ENCODE measurements at places on chromosomes 5 and 9.

DNA sequence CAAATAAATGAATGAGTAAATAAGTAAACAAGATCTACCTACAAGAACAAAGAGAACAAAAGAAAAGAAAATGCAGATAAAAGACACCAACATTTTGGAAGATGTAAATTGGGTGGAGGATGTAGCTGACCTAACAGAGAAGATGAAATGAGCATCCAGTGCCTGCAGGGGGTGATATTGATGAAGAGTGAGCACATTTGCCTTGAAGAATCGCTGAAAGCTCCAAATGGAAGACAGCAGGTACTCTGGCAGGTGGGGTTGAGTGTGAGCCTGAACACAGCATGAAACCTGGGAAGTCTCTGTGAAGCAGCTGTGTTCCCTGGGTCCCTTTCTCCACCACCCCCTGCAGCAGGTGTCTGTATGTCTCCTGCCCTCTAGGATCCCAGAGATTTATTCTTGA lies 125.6 kb downstream of the NXNL2 start:
- DNase-seq, result peak; percentile 25

GRCh38 chr5:145673786-145674185 lies 161.4 kb downstream of the PRELID2 start:
- no peak for DNase-seq

DNA sequence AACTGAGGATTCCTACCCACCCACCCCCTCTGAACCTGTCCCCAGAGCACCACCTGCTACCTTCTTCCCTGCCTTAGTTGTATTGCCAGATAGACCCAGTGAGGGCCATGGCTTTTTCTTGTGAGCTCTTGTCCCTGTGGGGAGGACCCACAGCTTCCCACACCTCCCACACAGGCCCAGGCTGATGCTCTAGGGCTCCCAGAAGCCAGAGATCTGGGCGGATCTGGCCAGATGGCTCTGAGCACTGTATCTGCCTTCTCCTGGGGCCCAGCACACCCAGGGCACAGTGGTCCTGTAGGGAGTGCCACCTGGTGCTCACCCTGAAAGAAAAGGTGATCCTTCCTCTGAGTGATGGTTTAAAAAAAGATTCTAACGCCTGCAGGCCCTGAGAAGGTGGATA lies 131.7 kb downstream of the DAB2IP start:
- DNase-seq, result no peak

DNA sequence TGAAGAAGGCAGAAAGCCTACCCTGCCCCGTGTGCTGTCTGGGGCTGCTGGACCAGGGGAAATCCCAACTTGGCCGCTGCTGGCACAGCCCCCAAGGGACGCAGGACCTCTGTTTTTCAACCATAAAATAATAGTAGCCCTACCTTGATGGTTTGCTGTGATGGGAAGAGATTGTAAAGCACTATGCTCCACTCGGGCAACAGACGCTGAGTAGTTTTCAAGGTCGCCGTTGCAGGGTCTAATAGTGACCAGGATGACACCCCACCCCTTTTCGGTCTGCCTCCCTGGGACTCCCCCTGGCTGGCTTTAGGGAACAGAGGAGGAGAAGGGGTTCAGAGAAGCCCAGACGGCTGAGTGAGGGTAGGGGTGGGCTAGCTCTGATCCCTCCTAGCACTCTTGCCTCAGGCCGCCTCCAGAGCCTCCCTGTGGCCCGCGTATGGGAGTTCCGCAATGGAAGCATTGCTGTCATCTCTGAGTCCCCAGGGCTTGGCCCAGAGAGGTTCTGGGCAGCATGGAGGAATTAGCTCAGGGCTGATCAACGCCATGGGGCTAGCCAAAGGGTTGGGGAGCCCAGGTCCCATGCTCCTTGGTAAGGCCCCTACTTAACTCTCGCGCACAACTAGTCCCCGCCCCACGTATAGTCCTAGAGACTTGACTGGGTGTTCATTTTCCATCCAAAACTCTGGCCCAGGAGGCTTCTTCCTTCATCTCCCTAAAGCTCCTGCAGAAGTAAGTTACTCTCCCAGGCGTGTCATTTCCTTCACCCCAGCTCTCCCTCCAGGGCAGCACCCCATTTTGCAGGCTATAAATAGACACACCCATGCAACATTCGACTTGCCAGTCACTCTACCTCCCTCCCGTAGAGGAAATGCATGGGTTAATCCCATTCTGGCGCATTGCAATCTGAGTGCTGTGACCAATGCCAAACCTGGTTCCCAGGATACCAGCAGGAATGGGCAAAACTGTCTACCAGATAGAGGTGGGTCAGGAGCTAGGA lies 1.1 kb upstream of the IRF1 start:
- DNase-seq, result no peak

DNA sequence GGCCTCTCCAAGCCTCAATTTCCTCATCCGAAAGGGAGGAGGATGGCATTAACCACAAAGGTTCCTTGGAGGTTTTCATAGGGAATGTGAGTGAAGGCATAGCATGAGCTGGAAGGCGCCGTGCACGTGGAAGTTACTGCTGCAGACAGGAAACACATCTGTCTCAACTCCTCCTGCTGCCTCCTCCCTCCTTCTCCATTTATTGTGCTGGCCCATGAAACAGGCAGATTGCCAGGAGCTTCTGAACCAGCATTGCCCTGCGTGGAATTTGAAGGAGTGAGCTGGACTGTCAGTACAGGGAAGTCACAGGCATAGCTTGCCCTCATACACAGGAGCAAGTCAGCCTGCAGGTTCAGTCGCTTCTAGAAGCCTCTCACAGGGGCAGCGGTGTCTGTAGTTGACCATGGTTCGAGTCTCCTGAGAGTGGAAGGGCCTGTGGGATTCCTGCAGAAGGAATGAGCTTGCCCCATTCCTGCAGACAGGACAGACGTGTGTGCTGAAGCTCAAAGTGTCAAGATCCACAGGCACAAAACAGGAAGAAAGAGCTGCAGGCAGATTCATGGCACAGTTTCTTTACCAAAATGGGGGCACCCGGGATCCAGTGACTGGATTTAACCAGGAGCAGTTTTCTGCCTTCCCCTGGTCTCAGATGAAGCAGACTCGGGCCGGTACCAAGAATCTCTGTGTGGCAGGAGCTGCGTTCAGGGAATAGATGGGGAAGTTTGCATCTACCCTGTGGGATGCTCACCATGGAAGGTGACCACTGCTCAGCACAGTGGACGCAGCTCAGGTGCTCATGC lies 48.7 kb upstream of the CTSL start:
- no peak for DNase-seq

DNA sequence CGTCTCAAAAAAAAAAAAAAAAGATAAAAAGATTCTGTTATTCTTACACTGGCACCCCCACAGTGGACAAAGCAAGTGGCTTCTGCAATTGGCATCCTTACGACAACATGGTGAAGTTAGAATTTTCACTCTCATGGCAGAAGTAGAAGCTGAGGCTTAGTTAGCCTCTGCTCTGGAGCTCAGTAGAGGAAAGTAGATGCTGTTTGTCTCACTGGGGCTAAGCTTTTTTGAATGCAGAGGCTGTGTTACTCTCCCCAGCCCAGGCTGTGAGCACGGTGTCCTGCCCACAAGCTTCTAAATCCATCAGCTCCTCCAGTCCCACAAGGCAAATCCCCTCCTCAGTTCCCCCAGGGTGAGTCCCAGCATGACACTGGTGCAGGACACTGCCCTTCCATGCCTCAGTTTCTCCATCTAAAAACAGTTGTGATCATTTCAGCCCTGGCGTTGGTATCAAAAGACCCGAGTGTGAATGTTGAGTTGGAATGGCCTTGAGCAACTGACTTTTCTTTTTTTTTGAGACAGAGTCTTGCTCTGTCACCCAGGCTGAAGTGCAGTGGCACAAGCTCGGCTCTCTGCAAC lies 22.6 kb upstream of the PHF19 start:
- DNase-seq, result no peak

- DNase-seq, result peak; percentile 86
These were observed 507.8 kb upstream of the MPDZ start for GRCh38 chr9:13787234-13787833.

- no peak for DNase-seq
These were observed 180.5 kb upstream of the CLINT1 start for GRCh38 chr5:158039441-158039840.

GRCh38 chr5:143886651-143887638 lies 75.0 kb downstream of the HMHB1 start:
- DNase-seq, result peak; percentile 88

DNA sequence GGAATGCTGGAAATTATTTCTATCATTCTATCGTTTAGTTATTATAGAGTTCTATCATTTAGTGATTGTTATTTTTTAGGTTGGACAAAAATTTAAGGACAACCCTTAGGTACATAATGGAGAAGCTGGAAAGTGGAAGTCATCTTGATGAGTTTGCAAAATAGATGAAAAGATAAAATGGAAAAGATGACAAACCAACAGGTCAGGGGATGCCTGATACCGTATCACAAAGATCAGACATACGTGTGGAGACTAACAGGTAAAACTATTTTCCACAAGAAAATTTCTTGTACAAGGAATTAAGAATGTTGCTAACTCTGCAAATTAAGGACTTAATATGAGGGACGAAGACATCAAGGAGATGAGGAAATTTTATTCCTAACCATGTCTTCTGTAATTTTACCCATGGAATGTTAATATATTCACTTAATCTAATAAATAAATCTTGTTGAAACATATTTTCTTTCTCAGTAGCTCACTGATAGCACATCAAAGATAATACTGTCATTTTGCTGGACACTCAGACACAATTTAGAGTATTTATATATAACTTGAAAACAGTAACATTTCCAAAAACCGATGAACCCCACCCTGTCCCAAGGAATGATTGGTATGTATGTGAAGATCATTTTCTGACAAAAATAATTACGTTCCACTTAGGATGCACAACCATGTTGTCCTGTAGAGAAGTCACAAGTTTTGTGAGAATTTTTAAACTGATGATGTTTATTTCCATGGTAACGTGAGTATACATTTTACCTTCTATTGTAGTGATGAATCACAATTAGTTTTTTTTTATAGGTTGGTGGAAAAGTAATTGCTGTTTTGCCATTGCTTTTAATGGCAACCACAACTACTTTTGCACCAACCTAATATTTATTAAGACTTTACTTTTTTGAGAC lies 2.6 kb downstream of the LURAP1L start:
- DNase-seq, result no peak

DNA sequence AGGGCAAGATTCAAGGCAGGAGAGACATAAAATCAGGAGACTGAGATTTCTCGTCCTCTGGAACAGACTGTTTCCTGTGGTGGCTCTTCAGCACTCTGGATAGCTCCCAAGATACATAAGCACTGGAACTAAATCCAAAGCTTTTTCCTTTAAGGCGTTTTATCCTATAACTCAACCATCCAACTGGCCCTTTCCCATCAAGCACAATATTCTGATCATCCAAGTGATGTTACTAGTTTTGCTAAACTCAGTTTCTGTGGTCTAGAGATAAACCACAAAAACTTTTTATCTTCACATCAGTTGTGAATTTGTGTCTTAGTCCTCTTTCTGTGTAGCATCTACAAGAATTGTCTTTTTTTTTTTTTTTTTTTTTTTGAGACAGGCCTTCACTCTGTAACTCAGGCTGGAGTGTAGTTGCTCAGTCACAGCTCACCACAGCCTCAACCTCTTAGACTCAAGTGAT lies 299.4 kb downstream of the COX7C start:
- peak; percentile 49 for DNase-seq

- no peak for DNase-seq
These were observed 119.1 kb downstream of the ZDHHC21 start for GRCh38 chr9:14574173-14574572.

GRCh38 chr5:150438873-150439546 lies 10.5 kb downstream of the RPS14 start:
- no peak for DNase-seq

DNA sequence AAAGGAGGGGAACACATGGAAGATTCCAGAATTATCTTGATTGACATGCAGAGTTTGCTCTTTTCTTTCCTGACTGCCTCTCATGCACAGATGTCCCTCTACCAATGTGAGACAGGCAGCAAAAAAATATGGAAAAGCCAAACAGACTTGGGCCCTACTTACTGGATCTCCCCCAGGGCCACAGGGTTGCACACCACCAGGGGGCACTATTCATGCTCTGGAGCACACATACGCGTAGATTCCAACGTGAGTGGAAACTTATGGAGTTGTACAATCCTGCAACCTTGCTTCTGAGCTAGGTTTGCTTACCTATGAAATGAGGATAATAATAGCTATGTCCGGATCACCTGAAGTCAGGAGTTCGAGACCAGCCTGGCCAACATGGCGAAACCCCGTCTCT lies 319.5 kb downstream of the ARHGEF28 start:
- DNase-seq, result no peak

DNA sequence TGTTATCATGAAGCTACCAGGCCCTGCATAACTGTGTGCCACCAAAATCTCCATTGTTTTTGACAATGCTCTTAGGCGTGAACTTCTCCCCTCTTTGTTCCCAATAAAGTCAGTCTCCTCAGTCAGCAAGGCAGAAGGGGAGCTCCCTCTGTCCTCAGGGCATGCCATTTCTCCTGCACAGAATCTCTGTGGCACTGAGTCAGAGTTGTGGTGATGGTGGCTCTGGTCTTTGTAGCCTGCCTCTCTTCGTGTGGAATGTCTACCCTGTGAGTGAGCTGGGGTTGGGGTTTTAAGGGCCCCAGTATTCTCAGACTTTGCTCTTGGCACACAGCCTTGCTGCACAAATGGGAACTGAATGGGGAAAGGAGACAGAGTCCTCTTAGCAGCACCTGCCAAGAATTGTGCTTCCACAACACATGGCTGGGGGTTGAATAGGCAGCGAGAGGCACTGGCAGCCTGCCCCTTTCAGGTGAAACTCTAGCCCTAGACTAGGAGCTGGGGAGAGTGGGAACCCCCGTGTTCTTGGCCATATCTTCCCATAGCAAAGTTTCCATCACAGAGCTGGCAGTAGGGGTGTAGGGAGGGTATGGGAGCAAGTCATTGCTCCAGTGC lies 146.6 kb downstream of the SH3GL2 start:
- no peak for DNase-seq

GRCh38 chr9:134693011-134693410 lies 51.4 kb downstream of the COL5A1 start:
- DNase-seq, result no peak

- DNase-seq, result no peak
These were observed 1.6 kb downstream of the CCNJL start for GRCh38 chr5:160310552-160311295.

- DNase-seq, result peak; percentile 55
These were observed 68.4 kb downstream of the PBX3 start for GRCh38 chr9:125815568-125815967.

GRCh38 chr5:73943397-73943796 lies 317.4 kb downstream of the ARHGEF28 start:
- DNase-seq, result no peak

- no peak for DNase-seq
These were observed 119.4 kb downstream of the MED27 start for GRCh38 chr9:131960311-131960710.

GRCh38 chr5:39755986-39756385 lies 331.2 kb upstream of the DAB2 start:
- DNase-seq, result peak; percentile 98

- DNase-seq, result peak; percentile 64
These were observed 566.6 kb upstream of the TUSC1 start for GRCh38 chr9:26244661-26245451.

DNA sequence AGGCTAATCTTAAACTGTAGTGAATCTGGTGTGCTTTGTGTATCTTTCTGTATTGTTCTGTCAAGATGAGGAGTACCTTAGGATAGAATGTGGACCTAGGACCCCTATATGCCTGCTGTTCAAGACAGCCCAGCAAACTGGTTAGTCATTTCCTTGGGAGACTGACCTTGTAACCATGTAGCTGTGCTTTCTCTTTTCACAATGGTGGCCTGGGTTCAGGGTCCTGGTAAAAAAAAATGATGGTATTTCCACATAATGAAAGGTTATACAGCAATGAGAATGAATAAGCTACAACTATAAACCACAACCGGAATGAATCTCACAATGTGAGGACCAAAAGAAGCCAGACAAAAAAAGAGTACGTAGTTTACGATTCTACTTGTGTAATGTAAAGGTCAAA lies 36.4 kb upstream of the F2RL1 start:
- peak; percentile 4 for DNase-seq
